Stimulated activated CD4-positive, alpha-beta T cell treated with anti-CD3 and anti-CD28 coated beads, Interleukin-4, amount 100 ng/mL, for 1 hour (primary cell): ENCODE measurements at places on chromosomes 3 and 15.

- DNase-seq, result no peak
Measured at GRCh38 chr3:36494461-36495109, 114.3 kb downstream of the STAC start.

DNA sequence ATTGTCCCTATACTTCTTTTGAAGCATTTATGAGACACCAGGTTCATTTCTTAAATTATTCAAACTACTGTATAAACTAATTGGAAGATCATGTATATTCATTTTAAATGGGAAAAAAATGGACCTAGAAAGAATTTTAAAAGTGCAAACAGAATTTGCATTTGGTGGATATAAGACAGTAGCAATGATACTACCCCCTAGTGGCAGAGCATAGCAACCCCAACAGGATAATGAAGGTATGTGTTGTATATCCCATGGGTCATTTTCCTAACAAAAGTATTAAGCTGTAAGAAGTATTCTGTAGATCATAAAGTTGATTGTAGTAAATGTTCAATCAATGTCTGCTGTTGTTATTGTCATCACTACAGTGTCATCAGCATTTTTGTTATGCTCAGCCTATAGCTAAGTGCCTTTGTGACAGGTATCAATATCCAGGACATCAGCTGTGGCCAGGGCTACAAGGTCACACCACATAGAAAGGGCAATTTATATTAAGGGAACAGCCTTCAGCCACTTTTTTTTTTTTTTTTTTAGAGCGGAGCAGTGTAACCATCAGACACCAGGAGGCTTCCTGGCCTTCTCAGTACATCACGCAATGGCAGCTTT, 175.8 kb downstream of the FOXB1 start:
- DNase-seq, result no peak

DNA sequence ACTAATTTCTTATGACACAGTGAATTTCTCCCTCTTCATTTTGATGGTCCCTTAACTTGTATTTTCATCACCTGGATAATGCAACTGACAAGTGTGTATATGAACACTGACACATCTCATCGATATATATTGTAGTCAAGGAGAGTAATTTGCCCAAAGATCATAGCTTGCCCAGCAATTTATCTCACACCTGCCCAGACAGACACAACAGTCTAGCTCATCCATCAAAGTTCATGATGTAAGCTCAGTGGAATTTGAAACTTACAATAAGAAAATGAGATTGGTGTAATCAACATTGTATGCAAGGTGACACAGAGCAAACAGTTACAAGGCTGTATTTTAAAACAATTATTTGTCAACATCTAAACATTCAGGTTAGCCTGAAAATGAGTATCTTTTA, 805.8 kb downstream of the NAALADL2 start:
- no peak for DNase-seq

DNA sequence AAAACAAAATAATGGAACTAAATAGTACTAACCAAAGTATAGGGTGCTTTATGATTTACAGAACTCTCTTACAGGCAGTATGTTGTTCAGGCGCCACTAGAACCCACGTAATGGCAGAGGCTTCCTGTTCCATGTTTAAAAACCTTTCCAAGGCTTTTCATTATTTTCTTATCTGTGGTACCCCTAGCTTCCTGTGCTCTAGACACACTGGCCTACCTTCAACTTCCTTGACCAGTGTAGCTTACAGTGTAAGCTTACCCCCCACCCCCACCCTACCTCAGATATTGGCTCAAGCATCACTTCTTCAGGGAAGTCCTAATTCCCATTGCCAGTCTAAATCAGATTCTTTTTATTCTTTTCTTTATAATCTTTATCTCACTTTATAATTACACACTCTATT, 2.9 kb downstream of the NR2C2 start:
- no peak for DNase-seq

GRCh38 chr15:46591462-46591861, 956.6 kb downstream of the SQOR start:
- no peak for DNase-seq

DNA sequence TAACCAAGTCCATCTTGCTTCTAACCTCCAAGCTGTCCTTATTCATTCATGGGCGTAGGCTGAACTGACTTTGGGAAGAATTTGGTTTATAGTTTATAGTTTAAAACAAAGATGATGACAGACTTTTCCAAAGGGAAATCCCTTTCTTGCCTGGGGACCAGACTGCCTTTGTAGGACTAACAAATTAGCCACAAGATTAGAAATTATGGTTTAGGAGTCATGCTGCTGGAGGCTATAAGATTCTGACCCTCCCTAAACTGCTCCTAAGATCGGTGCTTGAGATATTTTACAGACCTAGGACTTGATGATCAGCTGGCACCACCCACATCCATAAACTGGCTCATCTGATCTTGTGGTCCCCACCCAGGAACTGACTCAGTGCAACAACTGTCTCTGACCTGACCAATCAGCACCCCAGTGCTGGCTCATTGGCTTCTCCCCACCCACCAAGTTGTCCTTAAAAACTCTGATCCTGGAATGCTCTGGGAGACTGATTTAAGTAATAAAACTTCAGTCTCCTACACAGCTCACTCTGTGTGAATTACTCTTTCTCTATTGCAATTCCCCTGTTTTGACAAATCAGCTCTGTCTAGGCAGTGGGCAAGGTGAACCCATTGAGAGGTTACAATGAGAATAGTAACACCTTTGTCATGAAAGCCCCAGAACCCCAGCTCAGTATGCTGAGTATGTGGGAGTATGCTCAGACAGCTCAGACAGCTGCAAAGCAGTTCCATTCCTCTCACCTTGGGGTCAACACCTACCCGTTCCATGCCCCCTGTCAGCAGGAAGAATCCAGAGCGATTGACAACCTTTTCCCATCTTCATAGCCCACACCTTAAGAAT, 51.6 kb upstream of the C15orf39 start:
- no peak for DNase-seq

DNA sequence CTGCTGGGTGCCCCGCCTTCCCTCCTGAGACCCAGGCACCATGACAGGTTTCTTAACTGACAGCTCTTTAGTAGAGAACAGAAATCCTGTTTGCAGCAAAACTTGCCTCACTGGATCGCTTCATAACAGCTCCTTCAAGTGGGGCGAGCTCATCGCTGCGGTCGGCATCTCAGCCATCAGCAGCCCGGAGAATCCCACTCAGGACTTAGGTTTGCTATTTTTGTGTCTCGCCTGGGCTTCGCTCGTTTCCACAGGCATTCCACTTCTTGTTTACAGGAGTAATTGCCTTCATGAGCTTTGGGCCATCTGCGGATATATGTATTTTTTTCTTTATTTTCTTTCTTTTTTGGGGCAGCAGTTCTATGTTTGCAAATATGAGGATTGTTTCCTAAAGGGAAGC, 15.7 kb downstream of the KLF13 start:
- no peak for DNase-seq

DNA sequence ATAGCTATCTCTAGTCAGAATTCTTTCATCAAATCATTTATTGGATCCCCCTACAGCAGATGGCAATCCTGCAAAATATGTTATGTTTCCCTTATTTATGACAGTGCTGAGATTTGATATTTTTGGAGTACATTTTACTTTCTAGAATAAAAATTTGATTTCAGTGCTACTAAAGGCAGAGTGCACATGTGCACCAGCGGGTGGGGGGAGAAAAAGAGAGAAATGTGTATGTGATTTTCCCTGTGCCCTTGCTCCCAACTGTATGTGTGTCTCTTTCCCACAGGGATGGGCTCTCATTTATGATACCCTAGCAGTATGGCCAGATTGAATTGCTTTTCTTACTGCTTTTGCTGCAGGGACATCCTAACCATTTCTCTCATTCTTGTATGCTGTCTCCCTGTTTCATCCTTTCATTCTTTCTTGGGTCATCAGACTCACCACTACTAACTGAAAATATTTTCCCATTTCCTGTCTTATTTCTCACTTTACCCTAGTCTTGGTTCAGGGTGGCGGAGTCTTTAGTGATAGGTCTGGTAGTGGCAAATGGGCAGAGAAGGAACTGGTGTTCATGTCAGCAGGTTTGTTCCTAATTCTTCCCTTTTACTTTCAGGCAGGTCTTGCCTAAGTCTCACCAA, 140.7 kb downstream of the TCF12 start:
- no peak for DNase-seq

GRCh38 chr3:164852866-164853265, 225.4 kb downstream of the SI start:
- no peak for DNase-seq

DNA sequence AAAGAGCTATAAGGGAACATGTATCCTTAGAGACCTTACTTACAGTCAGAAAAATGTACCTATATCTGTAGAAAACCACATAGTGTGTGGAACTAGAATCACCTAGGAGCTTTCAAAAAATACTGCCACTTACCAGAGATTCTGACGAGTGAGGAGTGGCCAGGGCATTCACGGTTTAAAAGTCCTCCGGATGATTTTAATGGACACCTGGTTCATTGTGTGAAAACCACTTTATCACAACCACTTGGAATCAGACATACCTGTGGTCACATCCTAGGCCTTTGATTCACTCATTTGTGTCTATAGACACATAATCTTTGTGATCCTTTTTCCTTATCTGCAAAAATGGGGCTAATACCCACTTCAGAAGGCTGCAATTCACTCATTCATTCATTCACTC, 159.8 kb downstream of the MBNL1 start:
- DNase-seq, result no peak

GRCh38 chr15:101132390-101133180, 119.3 kb downstream of the CHSY1 start:
- DNase-seq, result no peak

DNA sequence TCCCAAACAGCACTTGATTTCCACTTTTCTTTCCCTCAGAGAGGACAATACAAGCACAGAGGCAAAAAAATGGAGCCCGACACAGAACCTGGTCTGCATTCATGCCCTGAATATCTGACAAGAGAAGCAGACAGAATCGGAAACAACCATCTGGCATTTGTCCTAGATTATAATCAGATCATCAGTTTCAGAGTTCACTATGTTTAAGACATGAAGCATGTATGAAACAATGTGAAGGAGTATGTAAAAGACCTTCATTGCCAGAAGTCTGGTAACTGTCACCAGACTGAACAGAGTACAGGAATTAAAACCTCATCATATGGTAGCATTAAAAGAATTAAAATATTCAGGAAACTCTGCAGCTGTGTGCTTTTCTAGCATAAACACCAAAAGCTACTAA, 65.0 kb downstream of the SETD2 start:
- no peak for DNase-seq

DNA sequence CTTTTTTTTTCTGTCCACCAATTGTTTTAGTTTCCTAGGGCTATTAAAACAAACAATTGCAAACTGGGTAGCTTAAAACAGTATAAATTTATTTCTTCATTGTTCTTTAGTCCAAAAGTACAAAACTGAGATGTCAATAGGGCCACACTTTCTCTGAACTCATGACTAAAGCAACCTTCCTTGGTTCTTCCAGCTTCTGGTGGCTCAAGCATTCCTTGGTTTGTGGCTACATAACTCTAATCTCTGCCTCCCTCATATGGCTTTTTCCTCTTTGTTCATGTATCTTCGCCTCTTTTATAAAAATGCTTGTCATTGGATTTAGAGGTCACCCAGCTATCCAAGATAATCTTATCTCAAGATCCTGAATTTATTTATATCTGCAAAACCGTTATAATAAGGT, 914.5 kb upstream of the EPHA6 start:
- no peak for DNase-seq

- no peak for DNase-seq
Measured at GRCh38 chr3:69422751-69423150, 36.9 kb upstream of the FRMD4B start.
